ENCODE measurements at places on chromosomes 16 and 17.

- ATAC-seq, result peak; percentile 49
These were observed 565 bp upstream of the XAF1 start for GRCh38 chr17:6755281-6755680.

DNA sequence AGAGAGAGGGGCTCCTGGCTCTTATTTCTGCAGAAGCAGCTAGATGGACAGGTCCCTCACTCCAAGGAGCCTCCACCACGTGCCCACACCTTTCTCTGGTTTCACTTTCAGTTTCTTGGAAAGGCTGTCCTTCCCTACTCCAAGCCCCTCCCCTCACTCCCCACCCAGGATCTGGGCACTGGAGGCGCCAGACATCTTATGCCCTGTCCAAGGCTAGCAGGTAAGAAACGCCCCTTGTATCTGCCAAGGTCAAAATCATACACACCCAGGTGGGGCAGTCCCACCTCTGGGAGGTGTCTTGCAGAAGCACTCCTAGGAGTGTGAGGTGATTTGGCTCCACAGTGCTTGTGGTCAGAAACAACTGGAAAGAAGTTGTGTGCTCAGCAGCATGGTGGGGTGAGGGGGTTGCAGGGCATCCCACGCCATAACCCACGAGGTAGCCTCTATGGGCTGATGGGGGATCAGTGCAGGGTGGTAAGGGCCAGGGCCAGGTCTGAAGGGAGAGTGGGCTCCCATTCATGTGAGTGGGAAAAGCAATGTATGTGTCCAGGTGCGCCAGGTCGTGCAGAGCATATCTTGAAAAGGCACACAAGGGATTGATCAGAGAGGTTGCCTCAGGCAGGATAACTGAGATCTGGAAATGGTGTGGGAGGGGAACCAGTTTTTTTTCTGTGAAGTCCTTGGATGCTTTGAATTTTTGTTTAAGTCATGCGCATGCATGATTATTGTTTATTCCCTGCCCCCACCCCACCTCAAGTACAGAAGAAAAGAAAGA lies 31.8 kb upstream of the PRM1 start:
- ATAC-seq, result peak; percentile 71

GRCh38 chr17:81103379-81103778 lies 61.9 kb upstream of the PVALEF start:
- ATAC-seq, result no peak

DNA sequence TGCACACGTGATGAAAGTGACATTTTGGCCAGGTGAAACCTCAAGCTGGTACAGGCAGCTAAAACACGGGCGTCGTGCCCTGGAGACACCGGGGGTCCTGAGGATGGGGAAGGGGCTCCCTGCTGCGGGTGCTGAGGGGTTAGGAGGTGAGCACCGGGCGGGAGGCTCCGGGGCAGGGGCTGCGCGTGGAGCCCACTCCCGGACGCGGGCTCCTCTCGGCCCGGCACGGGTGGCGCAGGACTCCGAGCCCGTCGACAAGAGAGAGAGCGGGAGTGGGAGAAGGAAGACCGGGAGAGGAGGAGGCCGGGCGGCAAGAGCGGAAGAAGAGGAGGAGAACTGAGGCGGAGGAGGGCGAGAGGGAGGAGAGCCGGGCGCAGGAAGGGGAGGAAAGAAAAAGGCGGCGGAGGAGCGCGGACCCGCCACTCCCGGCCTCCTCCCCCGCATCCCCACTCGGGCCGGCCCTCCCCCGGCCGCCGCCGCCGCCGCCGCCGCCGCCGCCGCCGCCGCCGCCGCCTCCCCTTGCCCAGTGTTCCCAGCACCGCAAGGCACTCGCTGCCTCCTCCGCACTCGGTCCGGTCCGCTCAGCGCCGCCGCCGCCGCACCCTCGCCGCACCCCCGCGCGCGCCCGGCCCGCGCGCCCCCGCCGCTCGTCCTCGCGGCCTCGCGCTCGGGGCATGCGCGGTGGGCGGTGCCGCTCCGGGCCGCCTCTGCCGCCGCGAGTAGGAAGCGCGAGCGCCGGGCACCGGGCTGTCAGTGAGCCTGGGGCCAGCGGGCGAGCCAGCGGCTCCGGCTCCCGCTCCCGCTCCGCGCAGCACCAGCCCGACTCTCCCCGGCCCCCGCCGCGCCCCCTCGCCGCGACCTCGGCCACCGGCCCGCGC lies at the start of gene PRKCA:
Gene PRKCA, plus strand, starts transcription at position 750 of the 878 bp plus-strand sequence.
- peak; percentile 83 for ATAC-seq
